NCI-H748 treated with DMSO at 0.1 percent for 48 hours (cell line): ENCODE measurements at places on chromosomes 2 and 18.

DNA sequence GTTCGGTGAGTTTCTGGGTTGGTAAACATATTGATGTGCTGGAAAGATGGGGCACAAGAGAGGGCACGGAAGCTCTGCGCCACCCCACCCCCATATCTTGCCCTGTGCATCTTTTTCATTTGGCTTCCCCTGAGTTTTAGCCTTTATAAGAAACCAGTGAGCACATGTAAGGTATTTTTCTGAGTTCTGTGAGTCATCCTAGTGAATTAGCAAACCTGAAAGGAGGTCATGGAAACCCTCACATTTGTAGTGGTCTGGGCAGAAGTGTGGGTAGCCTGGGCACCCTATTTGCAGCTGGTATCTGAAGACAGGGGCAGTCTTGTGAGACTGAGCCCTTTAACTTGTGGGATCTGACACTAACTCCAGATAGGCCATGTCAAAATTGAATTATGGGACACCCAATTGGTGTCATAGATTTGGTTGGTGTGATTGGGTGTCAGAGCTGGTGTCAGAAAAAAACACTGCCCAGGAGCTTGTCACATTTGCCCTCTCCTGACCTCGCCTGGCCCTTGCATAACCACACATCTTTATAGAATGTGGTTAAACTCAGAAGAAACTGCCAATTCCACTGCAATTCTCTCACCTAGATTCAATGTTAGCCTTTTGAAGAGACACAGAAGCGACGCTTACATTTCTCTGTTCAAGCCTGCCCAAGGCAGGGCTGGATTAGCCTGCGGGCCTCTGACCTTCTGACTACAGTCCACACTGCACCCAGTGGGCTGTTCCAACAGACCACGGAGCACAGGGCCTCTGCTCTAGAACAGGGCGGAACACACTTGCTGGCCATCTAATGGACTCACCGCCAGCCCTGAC, 12.0 kb upstream of the GALM start:
- no peak for DNase-seq

DNA sequence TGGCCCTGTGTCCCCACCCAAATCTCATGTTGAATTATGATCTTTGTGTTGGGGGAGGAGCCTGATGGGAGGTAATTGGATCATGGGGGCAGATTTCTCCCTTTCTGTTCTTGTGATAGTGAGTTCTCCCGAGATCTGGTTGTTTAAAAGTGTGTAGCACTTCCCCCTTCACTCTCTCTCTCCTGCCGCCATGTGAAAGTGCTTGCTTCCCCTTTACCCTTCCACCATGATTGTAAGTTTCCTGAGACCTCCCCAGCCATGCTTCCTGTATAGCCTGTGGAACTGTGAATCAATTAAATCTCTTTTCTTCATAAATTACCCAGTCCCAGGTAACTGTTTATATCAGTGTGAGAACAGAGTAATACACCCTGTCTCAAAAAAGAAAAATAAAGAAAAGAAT, 25.5 kb downstream of the LRRFIP1 start:
- no peak for DNase-seq

GRCh38 chr18:48975817-48976649, 25.3 kb upstream of the SMAD7 start:
- DNase-seq: peak; percentile 10

DNA sequence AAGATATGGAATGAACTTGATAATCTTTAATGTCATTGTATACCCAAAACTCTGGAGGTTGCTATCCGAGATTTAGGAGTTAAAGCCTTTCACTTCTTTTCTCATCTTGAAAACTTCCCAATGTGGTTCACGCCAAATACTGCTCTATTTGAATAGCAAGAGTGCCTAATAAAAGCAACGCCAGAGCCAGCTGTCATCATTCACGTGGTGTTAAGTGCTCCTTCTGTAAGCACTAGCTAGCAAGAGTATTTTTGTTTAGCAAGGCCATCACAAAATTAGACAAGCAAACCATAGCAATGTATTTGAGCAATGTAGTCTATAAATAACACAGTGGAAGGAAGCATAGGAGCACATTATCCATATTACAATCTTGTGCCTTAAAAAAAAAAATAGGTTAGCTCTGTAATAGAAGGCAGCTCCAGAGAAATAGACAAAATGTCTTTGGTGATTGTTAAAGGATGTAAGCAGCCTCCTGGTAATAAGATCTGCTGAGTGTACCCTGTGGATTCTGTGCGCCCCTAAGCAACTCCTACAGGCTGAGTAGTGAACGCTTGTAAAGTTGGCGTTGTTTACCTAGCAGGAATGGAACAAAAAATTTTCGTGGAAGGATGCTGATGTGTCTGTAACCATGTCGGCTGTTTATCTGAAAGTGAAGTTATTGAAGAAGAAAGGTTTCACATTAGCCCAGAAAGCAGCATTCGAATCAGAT, 518.0 kb downstream of the CNTNAP5 start:
- DNase-seq: peak; percentile 39

DNA sequence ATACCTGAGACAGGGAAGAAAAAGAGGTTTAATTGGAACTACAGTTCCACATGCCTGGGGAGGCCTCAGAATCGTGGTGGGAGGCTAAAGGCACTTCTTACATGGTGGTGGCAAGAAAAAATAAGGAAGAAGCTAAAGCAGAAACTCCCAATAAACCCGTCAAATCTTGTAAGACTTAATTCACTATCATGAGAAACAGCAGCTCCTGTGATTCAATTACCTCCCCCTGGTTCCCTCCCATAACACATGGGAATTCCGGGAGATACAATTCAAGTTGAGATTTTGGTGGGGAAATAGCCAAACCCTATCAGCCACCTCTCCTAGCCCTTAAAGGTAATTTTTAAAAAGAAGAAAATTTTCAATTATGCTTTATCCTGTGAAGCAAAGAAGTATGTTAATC, 728.8 kb downstream of the RNF144A start:
- no peak for DNase-seq

DNA sequence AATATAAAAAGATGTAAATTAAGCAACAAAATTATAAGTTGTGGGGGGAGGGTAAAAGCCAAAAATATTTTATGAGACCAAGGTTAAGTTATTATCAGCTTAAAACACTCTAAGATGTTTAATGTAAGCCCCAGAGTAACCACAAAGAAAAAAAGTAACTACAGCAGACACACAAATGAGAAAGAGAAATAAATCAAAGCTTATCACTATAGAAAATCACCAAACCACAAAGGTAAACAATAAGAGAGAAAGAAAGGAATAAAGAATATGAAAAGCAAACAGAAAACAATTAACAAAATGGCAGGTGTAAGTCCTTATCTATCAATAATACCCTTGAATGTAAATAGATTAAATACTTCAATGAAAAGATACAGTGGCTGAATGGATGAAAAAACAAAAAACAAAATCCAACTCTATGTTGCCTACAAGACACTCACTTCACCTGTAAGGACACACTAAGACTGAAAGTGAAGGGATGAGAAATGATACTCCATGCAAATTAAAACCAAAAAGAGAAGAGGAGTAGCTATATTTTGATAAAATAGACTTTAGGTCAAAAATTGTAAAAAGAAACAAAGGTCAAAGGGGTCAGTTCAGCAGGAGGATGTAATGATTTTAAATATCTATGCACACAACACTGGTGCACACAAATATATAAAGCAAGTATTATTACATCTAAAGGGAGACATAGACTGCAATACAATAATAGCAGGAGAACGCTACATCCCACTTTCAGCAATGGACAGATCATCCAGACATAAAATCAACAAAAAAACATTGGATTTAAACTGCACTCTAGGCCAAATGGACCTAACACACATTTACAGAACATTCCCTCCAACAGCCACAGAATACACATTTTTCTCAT, 80.7 kb downstream of the PTPN2 start:
- DNase-seq: peak; percentile 51

- no peak for DNase-seq
Measured at GRCh38 chr2:222391743-222392285, 32.5 kb upstream of the SGPP2 start.

DNA sequence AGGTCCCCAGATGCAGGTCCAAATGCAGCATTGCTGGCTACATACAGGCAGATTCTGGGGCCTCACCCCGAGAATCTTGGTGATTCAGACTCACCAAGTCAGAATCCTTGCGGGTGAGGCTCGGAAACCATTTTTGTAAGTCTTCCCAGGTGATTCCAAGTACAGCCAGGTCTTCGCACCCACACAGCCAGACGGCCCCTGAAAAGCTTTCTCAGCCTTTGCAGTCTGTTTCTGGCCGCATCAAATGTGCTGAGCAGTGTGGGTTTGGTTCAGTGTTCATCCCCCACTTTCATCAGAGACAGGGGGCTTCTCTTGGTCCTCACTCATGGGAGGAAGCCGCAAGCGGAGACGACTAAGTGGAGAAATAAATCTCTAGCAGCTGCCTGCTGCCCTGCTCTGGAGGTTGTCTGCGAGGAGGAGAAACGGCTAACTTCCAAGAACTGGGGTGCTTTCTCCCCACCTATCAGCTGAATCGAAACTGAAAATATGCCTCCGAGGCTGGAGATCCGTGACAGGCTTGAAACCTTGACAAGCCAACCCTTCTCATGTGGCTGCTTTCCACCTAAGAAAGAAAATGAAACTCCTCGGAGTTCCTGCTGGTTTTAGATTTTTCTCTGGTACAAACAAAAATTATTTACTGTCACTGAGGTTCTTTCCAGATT, 8.9 kb upstream of the TMEM185B start:
- DNase-seq: no peak

DNA sequence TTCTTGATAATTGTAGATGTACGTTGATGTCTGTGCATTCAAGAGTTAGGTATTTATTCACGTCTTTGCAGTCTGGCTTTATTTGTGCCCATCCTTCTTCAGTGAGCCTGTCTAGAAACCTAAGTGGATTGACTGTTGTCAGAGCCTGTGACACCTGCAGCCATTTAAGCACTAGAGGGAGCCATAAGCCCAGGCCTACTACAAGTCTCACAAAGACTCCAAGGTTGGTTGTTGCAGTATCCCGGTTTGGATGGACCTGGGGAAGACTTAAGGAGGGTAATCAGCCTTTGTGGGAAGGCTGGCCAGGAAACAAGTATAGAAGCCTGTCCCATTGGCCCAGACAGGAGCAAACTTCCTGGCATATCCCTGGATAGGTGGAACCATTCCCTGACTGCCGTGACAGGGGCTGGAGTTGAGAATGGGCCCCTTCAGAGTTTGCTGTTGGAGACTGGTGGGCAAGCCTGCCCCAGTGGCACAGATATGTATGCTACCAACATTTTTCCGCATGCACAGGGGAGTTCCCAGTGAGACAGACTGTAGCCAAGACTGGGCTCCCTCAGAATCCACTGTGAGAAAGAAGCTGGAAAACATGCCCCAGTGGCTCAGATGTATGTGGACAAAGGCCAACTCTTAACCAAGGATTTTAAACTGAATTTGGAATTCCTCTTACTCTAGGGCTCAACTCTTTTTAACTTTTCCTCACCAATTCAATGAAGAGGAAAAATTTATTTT, 9.3 kb upstream of the LRRC30 start:
- DNase-seq: peak; percentile 69

DNA sequence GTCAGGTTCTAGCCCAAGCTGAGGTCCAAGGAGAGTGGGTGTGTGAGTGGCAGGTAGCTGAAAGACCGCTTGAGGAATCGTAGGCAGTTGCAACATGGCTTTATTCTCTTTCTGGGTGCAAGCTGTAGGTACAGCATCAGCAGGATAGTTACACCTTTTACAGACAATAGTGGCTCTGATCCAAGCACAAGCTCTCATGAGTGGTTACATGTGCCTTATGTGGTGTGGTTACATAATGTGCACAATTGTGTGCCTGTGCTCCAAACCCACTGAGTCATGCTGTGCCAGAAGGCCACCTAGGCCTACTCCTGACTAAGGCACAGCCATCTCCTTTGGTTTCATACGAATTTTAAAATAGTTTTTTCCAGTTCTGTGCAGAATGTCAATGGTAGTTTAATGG, 227.6 kb downstream of the SATB2 start:
- no peak for DNase-seq

- DNase-seq: no peak
Measured at GRCh38 chr2:196836440-196836839, 27.3 kb upstream of the C2orf66 start.

DNA sequence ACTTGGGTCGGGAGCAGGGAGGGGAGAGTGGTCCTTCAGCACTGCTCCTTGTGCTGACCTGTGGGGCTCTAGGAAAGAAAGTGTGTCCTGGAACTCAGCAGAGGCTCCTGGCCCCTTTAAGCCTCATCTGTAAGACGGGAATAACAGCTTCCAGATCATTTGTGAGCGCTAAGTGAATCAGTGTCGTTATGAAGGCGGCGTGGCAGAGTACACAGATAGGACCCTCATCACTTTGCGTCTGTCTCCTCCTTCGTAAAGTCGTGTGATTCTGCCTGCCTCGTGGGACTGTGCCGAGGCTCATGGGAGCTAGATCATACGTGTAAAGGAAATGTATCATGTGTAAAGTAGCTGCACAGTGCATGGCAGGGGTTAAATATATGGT, 18.6 kb downstream of the COLEC11 start:
- no peak for DNase-seq

- DNase-seq: no peak
Measured at GRCh38 chr2:26651470-26651771, 10.3 kb upstream of the CIB4 start.

DNA sequence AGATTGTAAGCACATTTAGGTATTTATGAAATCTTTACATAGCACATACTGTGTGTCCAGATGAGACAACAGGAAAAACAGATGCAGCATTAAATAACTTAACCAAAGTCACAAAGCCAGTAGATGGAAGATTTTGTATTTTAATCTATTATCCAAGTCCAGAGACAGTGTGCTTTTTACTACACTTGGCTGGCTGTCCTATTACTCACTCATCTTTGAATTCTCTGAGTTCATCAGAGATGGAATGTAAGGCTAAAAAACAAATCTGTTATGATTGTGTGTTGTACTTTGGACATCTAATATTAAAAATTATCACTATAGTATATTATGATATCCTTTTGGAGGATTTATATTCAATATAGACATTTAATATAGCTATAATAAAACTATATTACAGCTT, 1189.4 kb downstream of the DSC3 start:
- DNase-seq: no peak

DNA sequence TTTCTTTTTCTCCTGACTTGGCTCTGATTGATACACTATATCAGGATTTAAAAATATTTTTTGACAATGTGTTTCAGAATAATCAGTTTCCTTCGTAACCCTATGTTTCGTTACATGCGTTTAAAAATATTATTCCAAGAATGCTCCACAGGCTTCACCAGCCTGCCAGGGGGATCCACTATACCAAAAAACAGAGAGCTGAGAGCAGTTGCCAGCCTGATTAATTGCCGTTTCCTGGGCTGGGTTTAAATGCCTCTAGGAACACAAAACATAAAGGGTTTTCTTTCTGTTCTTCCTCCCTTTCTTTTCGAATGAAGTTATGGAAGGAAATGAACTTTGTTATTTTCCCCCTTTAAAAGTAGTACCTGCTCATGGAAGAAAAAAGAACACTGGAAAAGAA, 47.9 kb downstream of the LRRFIP1 start:
- no peak for DNase-seq
